A673 (cell line): ENCODE measurements at places on chromosomes 3 and 15. TPM values are rescaled to one million over a fixed set of nuclear protein-coding genes. Genes with fewer than 3 reads are reported as not detected.

GRCh38 chr3:67044295-67044694 is 46.2 kb downstream of the KBTBD8 start:
- DNase-seq = no peak

The GP5 gene
- 0.09 and 0.11 TPM in 2 replicates for total RNA-seq

DNA sequence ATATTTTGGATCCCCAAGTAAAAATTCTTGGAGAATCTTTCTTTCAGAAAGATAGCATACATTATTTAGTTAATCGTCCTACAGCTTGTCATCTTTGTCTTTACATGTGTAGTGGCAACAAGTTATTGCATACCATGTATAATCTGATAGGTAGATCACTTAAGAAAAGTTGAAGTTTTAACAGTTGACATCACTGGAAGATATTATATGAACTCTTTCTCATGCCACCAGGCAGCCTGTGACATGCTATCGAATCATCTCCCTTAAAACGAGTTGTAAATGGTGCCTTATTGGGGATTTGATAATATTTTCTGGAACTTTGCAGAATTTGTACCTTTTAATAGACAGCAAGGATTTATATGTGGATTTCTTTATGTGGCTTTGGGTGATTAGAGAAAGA is 8.7 kb downstream of the U2SURP start:
- no peak for DNase-seq

The WDR49 gene
- total RNA-seq = not detected in 2 replicates

The PROS1 gene
- 9.2 TPM in 2 replicates for total RNA-seq

The TMPRSS7 gene
- total RNA-seq = not detected in 2 replicates

The CSTA gene
- 3.8 and 6.5 TPM in 2 replicates for total RNA-seq

DNA sequence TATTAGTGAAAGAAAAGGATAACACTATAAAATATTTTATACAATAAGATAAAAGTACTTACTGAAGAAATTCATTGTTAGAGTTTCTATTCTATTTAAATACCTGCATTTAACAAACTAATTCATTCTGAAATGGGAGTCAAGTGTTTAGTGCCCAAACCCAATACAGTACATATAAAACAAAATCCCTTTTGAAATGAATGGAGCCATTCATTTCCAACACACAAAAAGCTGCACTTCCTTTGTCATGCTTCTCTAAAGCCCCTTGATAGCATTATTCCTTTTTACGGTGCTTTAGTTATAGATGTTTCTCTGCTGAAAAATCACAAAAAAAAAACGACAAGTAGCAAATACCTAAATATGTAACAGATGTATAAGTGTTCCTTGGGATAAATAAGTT is 596.3 kb downstream of the ZIC1 start:
- DNase-seq = no peak

- no peak for DNase-seq
Observed at GRCh38 chr15:55366981-55367380, 41.2 kb downstream of the CCPG1 start.

The GABRG3 gene
- total RNA-seq = not detected in 2 replicates

The SV2B gene
- 3.5 and 3.9 TPM in 2 replicates for total RNA-seq

- DNase-seq = no peak
Observed at GRCh38 chr3:25155652-25156471, 272.2 kb upstream of the RARB start.

DNA sequence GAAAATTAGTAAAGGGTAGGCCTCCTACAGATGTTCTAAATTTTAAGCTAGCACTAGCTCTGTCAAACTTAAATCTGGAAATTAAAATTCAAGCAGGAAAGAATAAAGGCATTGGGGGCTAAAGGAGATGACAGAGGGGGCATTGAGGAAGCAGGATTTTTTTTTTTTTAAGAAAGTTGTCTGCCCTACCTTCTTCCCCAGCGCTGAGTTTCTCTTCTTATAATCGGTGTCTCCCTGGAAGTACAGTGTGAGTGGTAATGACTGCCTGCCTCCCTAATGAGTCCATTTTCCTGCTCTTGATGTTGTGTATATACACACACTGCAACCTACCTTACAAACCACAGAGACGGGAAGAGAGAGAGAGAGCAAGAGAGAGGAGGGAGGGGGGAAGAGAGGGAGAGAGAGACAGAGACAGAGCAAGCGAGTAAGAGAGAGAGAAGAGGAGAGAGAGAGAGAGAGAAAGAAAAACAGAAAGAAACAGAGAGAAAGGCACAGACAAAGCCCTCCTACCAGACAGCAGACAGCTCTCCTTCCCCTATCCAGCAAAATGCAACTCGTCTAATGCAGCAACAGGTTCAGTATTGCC is 47.0 kb downstream of the ZBTB20 start:
- peak; percentile 71 for DNase-seq

The SEMA5B gene
- 7.6 and 9.2 TPM in 2 replicates for total RNA-seq

- DNase-seq = peak; percentile 94
Observed at GRCh38 chr15:75578948-75579920, at the start of gene PTPN9. Gene PTPN9, minus strand, starts transcription at chr15:75579315. Its CDS starts 539 bp downstream, at chr15:75578776.

- DNase-seq = peak; percentile 90
Observed at GRCh38 chr3:30664884-30665283, 58.5 kb downstream of the TGFBR2 start.

The TBL1XR1 gene
- 186 and 220 TPM in 2 replicates for total RNA-seq

- no peak for DNase-seq
Observed at GRCh38 chr3:140842984-140843649, 98.5 kb upstream of the SLC25A36 start.

- peak; percentile 35 for DNase-seq
Observed at GRCh38 chr15:63051156-63052066, 8.9 kb downstream of the TPM1 start.

The TMCO5A gene
- total RNA-seq = not detected in 2 replicates

- DNase-seq = no peak
Observed at GRCh38 chr15:74794248-74794969, 12.5 kb downstream of the CSK start.

The PLSCR4 gene
- 1.3 and 2.4 TPM in 2 replicates for total RNA-seq

DNA sequence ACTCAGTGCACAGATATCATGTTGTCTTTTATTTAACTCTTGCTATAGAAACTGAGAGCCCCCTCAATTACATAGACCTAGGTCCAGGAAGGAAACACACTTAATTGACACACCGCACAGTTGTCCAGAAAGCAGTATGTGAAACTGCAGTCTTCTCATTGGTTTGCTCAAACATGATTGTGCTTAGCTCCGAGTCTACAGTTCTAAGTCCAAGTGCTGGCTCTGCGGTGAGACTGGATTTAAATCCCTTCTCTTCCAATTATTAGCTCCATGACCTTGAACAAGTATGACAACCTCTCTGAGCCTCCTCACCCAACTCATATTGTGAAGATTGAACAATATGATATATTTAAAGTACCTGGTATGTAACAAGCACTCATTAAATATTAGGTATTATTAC is 19.0 kb upstream of the AHSG start:
- DNase-seq = no peak

GRCh38 chr15:38112406-38112805 is 140.2 kb upstream of the SPRED1 start:
- peak; percentile 28 for DNase-seq

The CAMKV gene
- total RNA-seq = 5.4 and 6.5 TPM in 2 replicates

The SLC24A5 gene
- total RNA-seq = not detected in 2 replicates

DNA sequence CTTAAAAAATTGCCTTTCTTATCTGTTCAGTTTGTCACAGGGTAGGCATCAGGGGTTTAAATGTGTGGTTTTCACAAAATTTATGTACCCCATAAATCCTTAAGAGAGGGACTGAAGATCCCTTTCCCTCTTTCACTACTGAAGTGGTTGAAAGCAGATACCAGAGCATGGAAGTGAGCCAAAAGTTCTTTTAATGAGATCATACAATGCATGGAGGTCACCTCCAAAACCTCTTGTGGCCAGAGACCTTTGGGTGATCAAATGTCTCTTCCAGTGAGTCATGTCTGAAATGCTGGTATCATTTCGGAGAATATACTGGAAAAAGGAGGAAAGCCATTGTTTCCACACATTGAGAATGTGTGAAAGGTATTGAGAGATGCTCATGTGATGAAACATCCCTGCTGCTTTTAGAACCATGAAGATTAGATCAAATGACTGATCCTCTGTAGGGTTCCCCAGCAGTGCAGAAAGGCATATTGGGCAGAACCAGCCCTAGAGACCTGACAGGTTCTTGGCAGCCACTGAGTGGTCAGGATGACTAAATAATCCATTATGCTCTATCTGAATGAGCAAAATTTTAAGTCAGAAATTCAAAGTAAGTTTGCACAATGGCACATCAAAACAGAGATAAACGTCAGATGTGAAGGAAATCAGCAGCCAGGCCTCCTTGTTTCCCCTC is 165.8 kb upstream of the SLC2A2 start:
- DNase-seq = no peak
